Fibroblast of skin of scalp (primary cell): ENCODE measurements at places on chromosomes 3 and 15.

DNA sequence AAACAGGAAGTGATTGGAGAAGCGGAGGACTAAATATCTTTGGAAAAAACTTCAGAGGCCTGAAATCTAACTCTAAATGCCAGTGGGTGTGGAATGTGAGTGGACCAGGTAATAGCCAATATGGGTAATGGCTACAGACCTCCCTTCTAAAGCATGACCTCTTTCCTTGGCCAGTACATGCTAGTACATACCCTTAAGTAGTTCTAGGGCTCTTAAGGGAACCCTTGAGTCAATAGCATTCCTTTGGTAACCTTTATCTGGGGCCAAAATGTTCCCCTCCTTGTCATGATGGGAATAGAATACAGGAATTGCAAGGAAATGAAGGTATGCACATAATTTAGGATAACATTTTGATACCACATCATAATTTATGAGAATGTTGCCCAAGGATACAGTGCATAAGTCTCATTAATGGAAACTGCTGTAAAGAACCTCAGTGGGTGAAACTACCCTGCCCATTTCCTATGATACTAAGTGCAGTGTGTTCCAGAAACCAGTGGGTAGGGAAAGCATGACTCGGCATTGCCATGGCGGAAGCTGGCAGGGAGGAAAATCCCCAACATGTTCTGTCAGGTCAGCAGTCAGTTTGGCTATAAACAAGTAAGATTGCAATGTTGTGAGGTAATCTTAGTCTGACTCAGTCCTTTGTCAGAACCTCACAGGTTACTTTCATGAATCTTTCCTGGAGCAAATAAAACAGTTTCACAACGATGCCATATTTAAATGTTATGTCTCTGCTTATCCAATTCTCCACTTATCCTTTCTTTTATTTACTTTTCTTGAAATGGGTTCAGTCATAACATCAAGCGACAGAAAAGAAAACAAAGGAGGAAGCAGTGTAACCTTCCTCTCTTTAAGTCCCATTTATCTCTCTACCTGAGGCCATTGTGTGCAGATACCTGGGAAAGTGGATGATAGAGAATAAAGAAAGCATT, 23.5 kb upstream of the RAP2B start:
- peak; percentile 78 for DNase-seq

DNA sequence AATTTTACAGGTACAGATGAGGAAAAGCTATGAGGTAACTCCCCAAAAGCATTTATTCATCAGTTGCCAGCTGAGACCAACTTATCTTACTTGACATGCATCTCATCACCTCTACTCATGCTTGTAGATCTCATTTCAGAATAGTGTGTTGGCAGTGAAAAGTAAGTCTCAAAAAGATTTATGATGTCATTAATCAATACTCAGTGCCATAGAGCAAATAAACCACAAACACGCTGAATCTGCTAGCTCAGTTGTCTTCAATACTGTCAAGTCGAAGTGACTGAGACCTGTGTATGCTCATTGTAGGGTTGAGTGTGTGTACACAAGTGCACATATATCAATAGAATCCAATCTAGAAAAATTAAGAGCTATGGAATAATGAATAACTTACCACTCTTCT, 413.5 kb downstream of the CNTN3 start:
- no peak for DNase-seq

DNA sequence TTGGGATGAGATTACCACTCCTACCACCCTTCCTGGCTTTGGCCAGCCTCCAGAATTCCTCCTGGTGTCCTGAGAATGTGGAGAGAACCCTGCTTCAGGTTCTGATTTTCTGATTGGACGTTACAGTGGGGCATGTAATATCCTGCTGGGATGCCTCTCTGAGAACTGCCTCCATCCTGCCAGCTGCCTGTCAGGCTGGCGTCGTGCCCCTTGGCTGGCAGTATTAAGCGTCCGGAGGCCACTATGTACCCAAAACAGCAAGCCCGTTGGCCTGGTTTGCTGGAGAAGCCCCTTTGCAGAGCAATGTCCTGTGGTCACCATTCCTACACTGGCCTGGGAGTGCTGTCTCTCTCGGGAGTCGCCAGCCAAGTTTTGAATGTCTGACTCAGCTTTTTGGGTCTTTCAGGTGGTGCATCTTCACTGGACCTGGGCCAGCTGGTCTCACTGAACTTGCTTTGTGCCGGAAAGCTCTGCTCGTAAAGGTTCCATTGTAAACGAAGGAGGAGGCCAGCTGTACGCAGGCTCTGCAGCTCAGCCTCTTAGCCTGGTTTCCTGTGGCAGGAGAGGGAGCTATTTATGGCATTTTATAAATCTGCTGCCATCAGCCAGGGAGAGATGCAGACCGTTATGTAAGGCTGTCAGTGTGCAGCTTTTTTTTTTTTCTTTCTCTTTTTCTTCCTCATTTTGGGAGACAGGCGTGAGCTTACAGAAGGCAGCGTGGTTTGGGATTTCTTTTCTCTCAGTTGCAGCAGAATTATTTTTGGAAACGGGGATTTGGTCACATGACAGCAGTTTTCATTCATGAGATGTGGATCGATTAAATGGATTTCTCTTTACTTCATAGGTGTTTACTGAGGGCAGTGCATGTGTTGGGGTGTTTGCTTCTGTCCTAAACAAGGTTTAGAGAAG, 19.0 kb upstream of the TRAK1 start:
- DNase-seq, result peak; percentile 89

- DNase-seq, result peak; percentile 68
These were observed 66.9 kb downstream of the RNF13 start for GRCh38 chr3:149879872-149880271.

DNA sequence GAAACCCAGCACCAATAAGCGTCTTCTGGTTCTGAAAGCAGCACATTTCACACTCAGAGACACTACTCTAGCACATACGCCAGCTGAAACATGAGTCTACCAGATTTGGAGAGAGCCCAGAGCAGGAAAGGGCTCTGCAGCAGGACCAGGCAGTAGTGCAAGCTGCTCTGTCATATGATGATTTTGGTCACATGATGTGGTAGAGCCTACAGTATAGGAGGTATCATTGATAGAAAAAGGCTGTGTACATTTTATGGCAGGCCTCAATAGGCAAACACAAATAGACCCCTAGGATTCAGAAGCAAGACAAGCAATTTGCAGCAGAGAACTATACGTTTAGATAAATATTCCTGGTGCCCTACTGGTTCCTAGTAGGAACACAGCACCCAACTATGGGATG, 58.2 kb downstream of the QTRT2 start:
- no peak for DNase-seq

DNA sequence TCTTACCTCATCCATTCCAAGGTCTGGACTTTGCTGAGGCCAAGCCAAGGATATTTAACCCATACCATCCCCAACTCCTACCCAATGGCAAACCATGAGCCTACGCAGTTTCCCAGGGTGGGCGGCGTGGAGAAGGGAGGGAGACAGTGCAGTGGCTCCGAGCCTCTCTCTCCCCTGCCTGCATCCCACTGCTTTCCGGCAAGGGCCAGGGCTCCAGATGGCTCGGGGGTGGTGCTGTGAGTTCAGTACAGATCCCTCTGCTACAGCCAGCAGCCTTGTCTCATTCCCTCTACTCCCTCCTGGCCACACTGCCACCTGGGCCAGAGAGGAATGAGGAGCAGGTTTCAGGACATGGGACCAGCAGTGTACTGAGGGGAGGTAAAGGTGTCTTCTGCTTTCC, 44.3 kb upstream of the APEH start:
- no peak for DNase-seq

GRCh38 chr15:56064152-56064551, 70.7 kb upstream of the NEDD4 start:
- DNase-seq, result no peak

DNA sequence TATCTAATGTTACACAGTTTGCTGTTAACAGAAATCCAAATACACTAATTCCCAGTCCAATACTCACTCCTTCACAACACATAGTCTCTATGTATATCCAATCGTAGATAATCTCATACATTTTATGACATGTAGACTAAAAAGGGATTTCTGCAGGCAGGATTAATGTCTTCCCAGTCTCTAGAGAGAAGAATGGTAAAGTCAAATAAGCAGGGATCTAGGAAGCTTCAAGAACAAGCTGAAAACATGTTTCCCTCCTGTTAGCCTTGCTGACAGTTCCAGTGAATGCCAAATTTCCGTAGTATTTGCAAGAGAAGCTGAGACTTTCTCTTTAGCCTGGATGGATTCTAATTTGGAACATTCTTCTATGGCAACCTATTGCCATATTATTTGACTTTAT, 500.1 kb downstream of the IGSF11 start:
- DNase-seq, result no peak

DNA sequence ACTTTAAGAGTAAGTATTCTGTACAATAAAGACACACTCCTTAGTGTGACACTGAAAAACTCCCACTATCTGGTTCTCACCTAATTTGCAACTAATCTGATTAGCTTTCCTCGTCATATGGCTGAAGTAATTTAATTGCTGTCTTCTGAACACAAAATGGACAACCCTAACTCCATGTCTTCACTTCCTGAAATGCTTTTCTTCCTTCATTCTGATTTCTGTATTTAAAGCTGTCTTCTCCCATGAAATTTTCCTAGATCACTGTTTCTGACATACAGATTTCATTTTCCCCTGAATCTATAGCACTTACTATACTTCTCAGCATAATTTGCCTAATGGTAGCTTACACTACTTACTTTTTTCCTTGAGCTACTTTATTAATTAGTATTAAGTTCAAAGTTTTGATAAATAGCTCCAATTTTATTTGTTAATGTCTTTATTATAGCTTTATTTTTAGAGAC, 6.3 kb downstream of the CCPG1 start:
- DNase-seq, result no peak

- DNase-seq, result no peak
These were observed 512.1 kb downstream of the ROBO1 start for GRCh38 chr3:79255702-79256101.

GRCh38 chr3:105083945-105084344, 282.8 kb upstream of the ALCAM start:
- DNase-seq, result no peak

DNA sequence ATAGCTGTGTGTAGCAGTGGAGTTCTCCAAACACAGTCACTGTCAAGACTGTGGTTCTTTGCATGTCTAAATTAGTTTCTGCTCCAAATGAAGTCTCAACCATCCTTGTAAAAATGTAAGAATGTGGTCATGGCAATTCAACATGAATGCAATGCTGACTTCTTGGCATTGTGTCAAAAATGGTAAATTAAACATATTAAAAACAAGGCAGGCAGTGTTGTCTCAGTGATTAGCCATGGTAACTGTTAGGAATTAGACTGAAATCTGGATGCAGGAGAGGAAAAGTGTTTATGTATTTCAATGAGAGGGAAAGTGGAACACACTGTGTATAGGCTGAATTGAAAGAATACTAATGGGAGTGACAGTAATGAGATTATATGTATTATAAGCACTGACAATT, 597.2 kb downstream of the EDEM1 start:
- no peak for DNase-seq

DNA sequence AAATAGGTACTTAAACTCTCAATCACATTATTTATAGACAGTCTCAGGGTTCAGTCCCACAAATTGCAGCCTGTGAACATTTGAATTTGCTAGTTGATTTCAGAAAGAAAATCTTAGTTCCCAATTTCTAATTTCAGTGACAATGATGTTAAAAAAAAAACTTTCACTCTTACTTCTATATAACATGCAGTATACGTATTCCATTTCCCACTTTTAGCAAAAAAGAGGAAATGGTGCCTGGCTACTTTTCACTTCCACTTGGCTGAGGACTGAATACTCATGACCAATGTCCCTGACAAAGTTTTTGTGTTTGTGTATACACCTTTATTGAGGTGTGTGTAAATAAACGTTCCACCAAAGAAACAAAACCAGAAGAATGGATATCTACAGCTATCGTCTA, 32.1 kb upstream of the XCR1 start:
- DNase-seq, result no peak

- no peak for DNase-seq
These were observed 830.3 kb downstream of the ROBO1 start for GRCh38 chr3:78937475-78937874.

- no peak for DNase-seq
These were observed 185.9 kb upstream of the GBE1 start for GRCh38 chr3:81947359-81947758.

DNA sequence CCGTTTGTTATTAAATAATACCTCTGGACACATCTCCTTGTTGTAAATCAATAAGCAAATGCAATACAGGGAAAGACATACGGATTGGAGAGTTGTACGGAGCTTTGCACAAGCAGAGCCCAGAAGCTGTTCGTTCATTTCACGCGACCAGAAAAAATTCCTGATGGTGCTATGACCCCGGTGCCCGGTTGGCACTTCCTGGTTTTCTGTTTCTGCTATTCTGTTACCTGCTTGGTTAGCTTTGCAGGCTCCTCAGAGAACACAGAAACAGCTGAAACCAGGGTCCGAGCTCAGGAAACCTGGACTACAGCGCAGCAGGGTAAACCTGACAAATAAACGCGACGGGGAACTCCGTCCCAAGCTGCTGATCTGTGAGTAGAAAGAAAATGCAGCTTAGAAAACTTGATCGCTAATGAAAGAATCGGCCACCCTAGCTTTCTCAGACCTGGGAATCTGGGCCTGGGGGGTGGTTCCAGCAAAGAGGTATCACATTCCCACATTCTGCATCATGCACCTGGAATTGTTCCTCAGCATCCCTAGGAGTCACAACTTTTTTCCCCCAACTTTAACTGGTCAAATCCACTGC, 845 bp downstream of the CNTN3 start:
- no peak for DNase-seq

DNA sequence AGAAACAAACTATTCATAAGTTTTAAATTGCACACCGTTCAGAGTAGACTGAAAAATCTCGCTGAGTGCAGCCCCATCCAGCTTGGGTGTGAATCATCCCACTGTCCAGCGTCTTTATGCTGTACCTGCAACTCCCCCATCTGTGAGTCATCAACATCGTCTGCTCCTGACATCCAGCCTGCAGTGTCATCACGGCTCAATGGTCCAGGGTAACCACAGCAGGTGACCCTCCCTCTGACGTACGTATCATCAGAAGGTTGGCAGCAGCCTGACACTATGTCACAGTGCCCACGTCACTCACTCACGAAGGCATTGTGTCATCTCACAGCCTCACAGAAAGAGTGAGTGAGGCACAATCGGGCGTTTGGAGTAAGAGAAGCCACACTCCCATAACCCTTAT, 65.2 kb downstream of the TPRA1 start:
- DNase-seq, result peak; percentile 5

DNA sequence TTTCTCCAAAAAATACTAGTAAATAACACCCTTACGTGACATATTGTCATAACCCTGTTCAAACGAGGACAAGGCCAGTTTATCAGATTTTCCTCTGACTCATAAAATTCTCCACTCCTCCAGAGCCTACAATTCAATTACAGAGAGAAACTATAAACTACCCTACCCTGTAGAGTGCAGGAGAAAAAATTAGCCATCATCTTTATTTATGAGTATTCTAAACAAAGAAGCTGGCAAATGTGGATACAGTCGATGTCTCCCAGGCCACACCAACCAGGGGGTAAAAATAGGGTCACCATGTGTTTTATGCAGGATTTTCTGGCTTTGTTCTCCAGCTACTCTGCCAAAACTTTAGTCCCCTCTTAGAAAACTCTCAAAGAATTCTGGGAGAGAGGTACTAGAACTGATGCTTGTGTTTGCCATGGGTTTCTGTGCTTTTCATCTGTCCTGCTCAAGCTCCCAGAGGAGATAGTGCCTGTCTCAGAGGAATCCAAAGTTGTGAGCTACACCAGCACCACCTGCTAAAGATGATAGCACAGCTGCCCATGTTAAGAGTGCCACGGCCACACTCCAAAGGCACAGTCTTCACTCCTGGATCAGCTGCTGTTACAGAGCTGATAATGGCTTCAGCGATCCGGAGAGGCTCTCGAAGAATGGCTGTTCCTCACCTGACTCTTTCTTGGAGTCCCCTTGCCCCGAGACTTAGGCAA, 150.2 kb downstream of the IMPG2 start:
- DNase-seq, result no peak
